ENCODE measurements at places on chromosomes 13 and 19.

DNA sequence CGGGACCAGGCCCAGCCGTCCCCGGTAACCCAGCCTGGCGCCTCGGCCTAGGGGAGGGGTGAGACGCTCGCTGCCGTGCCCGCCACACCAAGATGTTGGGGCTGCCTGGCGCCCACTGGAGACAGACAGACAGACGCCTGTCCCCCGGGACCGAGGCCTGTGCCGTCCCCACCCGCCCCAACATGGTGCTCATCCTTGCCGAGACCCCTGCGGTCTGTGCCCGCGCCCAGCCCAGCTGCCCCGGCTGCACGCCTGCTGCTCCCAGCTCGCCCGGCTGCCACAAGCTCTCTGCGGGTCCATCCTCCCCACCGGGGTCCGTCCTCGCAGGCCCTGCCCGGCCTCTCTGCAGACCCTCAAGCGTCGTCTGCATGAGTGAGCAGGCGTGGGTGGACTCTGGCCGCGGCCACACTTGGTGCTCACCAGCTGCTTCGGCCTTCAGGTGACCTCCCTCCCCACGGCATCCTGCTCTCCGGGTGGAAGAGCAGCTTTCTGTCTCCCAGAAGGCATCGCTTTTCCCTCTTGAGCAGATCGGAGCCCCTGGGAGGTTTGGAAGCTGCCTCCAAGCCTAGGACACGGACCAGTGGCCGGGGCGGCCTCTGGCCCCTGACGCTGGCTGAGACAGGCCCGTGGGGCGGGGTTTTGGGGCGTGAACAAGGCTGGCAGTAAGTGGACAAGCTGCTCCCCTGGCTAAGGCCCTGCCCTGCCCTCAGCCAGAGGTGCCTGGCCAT lies 6.7 kb upstream of the TMPRSS9 start:
- DNase-seq, result no peak

DNA sequence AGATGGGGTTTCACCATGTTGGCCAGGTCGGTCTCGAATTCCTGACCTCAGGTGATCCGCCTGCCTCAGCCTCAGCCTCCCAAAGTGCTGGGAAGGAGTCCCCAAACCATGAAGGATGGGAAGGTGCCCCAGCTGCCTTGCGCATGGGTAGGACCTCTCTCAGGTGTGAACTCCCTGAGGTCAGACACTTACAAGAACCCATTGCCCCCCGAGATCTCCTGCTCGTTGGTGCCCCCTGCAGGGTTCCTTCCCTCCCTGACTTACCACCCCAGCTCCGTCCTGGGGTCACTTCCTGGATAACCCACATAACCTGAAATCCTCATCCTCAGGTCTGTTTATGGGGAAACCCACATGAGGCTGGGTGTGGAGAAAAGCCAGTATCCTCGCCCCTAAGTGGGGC lies 41.7 kb downstream of the UNC13A start:
- DNase-seq, result no peak

- DNase-seq, result no peak
These were observed 21.2 kb upstream of the OBI1 start for GRCh38 chr13:78680115-78680561.

- DNase-seq, result no peak
These were observed 57.1 kb downstream of the GPALPP1 start for GRCh38 chr13:45046445-45046844.

GRCh38 chr19:36207605-36208252 lies 6.7 kb downstream of the ZNF565 start:
- DNase-seq, result no peak

GRCh38 chr19:37007587-37008220 lies 70.5 kb upstream of the ZNF420 start:
- DNase-seq, result no peak

DNA sequence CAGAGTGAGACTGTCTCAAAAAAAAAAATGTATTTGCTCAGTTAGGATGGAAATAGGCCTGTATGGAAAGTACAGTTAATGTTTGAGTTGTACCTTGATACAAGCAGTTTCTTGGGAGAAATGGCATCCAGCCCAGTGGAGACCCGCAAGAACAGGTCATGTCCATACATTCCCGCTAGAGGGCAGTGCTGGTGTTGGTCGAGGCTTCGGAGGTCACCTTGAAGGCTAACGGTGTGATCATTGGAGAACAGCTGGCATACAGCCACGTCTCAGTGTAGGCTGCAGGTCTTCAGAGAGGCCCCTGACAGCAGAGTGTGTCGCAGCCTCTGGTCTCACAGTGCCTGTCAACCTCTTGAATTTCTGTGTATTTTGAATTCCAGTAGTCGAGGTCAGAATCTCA lies 7.5 kb downstream of the ZNF610 start:
- no peak for DNase-seq

DNA sequence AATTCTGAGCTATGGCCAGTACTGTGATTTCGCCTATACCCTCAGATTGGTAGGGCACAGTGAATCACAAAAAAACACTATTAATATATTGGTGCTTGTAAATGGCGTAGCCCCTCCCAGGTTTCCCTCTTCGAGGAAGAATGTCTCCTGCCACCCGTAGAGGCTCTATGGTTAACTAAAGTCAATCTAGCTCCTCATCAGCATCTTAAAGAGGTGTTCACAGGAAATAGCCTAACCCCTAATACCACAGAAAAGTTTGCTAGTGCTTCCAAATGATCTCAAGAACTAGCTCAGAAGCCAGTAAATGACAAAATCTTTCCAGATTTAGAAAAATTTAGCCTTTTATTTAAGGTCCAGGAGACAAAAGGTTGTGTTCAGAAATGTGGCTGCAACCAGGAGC lies 56.3 kb upstream of the DCT start:
- DNase-seq, result no peak

DNA sequence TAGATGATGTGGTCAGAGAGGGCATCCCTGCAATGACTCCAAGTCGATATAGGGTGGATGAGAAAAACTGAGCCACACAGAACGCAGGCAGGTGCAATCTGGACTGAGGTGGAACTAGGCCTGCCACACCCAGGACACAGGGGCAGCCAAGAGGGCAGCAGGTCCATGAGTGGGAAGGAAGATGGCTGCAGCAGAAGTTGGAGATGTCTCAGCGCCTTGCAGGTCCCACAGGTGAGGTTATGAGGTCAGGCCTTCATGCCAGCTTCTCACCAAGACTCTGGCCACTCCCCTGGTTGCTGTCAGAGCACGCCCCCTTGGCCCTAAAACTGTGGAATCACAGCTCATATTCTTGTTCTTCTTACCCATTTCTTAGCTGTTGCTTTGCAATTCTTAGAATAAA lies 147.7 kb upstream of the VSTM2B start:
- DNase-seq, result no peak

All from NCI-H1436 treated with DMSO at 0.1 percent for 48 hours (cell line).